ENCODE measurements at places on chromosomes 1 and 21.

- no peak for DNase-seq
Measured at GRCh38 chr21:14557413-14557812, 11.3 kb upstream of the SAMSN1 start.

DNA sequence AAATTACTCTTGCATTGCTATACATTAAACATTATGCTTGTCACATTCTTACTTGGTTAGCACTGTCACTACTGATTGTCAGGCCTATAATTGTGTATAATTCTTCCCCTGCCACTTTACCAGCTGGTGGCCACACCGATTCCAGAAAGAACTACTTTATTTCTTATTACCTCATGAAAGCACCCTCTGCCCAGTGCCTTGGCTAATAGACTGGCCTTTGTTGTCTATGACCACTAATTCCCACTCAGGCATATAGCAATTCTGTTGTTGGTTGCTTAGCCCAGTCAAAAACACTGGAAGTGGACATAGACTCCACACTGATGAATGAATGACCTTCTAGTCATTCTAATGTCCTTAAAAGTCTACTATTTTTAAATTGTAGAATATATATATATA lies 35.6 kb downstream of the MRPL39 start:
- no peak for DNase-seq

GRCh38 chr1:183039985-183040447 lies 16.8 kb downstream of the LAMC1 start:
- no peak for DNase-seq

GRCh38 chr1:52662645-52663313 lies 29.8 kb downstream of the SHISAL2A start:
- DNase-seq: no peak
